ENCODE measurements at places on chromosomes 2 and 18. TPM values are rescaled to one million over a fixed set of nuclear protein-coding genes. Genes with fewer than 3 reads are reported as not detected.

DNA sequence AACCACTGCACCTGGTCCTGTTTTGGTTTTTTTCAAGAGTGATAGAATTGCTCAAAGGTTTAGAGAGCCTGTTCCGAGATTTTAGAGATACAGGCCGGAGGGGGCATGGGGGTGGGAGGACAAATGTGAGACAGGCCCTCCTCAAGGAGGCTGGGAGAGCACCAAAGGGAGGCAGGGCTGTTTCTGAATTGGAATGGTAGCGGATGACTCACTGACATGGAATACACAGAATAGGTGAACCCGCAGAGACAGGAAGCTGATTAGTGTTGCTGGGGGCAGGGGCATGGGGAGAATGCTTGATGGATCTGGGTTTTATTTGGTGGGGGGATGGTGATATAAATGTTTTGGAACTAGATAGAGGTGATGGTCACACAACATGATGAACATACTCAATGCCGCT lies 111.0 kb upstream of the MGAT5 start:
- DNase-seq, result no peak

- DNase-seq, result no peak
These were observed 97.8 kb downstream of the HDAC4 start for GRCh38 chr2:239302808-239303557.

DNA sequence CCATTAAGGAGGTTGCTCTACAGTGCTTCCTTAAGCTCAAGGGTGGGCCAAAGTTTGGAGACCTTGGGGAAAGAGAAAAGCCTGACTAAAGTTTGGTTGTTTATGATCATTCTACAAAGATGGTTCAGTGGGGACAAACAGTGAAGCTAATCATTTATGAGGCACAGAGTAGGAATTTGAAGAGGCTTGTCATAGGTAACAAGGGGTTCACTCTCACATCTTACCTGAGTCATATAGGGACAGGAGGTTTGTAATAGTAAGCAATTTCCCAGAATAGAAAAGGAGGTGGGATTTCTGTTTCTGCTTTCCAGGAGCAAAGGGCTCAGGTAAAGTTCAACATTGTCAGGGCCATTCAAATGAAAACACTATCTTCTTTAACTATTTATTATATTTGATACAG lies 787.9 kb downstream of the CPS1 start:
- DNase-seq, result no peak

DNA sequence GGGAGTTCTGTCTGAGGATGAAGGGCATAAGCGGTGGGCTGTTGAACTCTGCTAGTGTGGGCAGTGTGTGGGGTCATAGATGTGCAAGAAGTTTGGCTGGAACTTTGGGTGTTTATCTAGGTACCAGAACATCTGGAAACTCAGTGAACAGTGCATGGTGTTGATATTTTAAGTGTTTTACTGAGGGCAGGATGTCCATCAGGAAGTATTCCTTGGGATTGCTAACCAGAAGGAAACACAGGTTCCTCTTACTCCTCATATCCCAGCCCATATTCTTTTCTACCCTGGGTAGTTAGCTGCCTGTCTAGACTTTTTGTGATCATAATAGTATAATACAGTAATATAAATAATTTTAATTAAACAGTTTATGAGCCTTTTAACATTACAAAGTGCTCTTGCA lies 15.5 kb downstream of the BABAM2 start:
- no peak for DNase-seq

- no peak for DNase-seq
These were observed 41.1 kb upstream of the FAHD2A start for GRCh38 chr2:95361216-95361980.

GRCh38 chr2:40653829-40654228 lies 201.9 kb upstream of the SLC8A1 start:
- DNase-seq, result no peak

GRCh38 chr2:46537046-46537445 lies 57.7 kb downstream of the TMEM247 start:
- DNase-seq, result no peak

DNA sequence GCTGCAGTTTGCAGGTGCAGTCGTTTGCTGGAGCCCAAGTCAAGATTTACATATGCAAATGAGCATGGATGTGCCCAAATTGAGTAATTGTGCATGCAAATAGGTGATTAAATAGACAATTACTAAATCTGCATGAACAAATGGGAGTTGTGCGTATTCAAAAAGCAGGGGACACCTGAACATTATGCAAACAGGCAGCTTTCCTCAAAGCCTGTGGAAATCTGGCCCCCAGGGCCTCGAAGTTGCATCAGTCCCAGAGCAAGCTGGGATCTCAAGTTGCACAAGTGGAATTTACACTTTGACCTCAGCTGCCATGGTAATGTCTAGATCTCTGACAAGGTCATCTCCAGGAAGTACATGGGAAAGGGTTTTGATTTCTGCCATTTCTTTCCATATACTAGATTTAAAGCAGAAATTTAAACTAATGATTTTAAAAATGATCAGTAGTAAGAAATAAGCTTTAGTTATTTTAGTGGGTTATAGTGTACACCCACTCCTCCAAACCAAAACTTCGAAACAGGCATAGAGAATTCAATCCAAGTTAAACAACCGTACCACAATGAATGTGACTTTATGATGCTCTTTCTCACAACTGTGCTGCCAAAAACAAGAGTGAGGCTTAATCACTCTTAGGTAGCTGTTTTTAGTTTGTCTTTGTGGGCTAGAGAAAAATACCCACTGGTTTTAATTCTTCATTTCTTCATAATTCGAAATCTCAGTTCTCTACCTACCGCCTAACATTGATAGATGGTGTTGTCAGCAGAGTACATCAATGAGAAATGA lies 110.7 kb downstream of the RND3 start:
- no peak for DNase-seq

- no peak for DNase-seq
These were observed 8.2 kb downstream of the ADAM17 start for GRCh38 chr2:9547262-9547991.

DNA sequence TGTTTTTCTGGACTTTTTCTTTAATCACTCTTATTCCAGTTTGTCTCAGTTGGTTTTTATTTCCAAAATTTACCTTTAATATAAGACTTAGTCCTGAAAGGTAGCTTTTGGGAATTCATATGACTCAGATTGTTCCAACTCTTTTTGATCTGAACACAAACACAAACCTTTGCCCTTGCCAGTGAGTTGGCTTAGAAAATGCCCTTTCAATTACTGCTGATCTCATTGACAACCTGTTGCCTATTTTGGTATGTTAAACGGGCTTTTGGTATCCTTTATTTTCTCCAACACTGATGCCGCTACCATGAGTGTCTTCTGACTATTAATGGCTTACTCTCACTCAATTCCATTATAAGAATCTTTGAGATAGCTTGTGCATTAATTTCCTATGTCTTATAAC lies 143.4 kb downstream of the GULP1 start:
- DNase-seq, result no peak

Gene IL37
- polyA plus RNA-seq, result not detected

Gene CPS1
- 1.5 TPM for polyA plus RNA-seq

Gene ERICH2
- polyA plus RNA-seq, result 0.56 TPM

Gene WNT6
- 0.45 TPM for polyA plus RNA-seq

Gene ACKR3
- polyA plus RNA-seq, result 22.4 TPM

Gene TDRD15
- not detected for polyA plus RNA-seq

Gene VSNL1
- polyA plus RNA-seq, result 7.0 TPM

Measured in hindlimb muscle (tissue), 1 donor.